ENCODE measurements at places on chromosomes 2 and 18.

- DNase-seq = no peak
Measured at GRCh38 chr2:230975927-230976326, 20.0 kb upstream of the SPATA3 start.

- no peak for DNase-seq
Measured at GRCh38 chr18:50707855-50708469, 111.9 kb downstream of the MRO start.

GRCh38 chr2:47043891-47044239 lies 111.2 kb downstream of the STPG4 start:
- no peak for DNase-seq

DNA sequence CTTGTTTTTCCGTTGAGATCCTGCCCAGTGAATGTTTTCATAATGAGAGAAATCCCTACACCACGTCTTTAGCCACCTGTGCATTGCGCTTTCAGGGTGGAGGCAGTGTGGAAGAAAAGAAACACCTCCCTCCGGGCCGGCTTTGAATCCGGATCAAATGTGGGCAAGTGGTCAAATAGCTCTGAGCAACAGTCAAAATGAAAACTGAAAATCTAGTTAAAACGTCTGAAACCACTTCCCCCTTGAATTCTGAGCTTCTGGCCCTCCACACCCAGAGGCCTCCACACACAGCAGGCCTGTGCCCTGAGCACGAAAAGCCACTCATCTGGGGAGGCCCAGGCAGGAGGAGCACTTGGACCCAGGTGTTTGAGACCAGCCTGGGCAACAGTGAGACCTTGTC lies 263.6 kb upstream of the SALL3 start:
- no peak for DNase-seq

GRCh38 chr2:191151331-191151730 lies 537 bp upstream of the STAT4 start:
- DNase-seq = no peak

DNA sequence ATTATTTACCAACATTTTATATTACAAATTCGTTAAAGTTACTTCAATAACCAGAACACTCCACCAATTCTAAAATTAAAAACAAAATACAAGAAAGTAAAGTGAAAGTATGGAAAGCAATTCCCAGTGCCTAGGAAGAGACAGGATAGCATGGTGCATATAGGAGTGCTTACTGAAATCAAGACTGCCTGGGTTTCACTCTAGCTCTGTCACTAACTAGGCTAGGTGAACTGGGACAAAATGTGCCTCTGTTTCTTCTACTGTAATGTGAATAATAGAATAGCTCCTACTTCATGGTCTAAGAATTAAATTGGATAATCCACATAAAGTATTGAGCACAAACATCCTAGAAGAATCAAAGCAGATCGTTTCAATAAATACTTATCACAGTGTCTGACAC lies 22.6 kb downstream of the STK17B start:
- no peak for DNase-seq

DNA sequence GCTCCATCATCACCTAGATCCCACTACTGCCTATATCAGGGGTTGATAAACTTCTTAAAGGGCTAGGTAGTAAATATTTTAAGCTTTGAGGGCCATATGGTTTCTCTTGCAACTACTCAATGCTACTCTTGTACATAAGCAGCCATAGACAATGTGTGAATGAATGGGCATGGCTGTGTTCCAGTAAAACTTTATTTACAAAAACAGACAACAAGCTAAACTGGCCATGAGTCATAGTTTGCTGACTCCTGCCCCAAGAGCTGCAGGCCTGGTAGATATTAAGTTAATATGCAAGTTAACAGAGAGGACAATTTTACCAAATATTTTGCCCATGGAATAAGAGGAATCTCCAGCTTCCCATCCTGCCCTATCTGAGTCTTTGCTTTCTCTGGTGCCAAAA lies 29.8 kb upstream of the MYO3B start:
- DNase-seq = no peak

GRCh38 chr18:13309031-13309747 lies 90.6 kb downstream of the LDLRAD4 start:
- DNase-seq = no peak

DNA sequence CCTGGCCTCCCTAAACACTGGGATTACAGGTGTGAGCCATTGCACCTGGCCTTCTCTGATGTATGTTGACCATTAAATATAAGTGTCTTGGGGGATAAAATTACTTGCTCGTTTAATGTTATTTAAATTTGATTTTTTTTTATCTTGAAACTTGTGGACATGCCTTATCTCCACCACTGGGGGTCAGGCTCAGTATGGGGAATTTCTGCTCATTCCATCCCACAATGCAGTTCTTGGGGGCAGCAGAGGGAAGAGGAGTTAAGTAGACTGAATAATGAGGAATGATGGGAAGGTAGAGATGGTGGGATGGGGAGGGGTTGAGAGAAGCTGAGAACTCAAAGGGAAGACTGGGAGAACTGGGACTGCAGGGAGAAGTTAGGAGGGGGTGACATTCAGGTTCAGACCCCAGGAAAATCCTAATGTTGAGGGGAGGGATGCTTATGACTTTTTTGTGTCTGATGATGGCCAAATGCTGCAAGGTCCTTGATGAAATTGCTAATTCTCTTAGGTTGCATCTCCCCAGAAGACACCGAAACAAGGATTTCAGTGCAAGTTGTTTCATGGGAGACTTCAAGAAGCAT lies 174.2 kb downstream of the MIB1 start:
- DNase-seq = no peak

All from stimulated activated CD4-positive, alpha-beta T cell treated with anti-CD3 and anti-CD28 coated beads, Interleukin-15, amount 100 ng/mL, for 1 hour (primary cell).